HTR-8/SVneo (cell line): ENCODE measurements at places on chromosomes 13 and 19.
A peak's percentile ranks its signal among the peaks of the same experiment; 100 is the strongest.

DNA sequence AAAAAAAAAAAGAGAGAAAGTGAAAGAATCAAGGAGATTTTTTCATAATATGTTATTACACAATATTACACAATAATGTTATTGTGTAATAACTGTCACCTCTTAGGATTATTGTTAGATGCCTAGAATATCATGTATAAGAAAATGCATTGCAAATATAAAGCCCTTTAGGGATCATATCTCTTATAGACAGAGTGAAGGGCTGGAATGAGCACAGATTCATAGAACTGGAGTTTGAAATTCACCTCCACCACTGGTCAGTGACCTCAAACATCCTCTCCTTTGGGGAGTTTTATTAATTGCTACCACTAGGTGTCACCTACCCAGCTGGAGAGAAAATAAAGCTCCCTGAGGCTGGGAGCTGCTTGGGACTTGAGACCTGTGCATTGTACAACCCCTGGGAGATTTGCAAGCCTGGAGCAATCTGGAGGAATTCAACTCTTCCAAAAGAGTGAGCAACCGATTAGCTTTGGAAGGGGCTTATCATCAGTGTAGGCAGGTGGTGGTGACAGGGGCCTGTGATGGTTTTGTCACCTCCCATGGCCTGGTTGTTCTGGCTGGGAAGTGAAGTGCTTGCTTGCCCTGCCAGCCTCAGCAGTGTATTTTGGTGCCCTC, 30.3 kb upstream of the FRY start:
- DNase-seq = peak; percentile 38

- DNase-seq = no peak
Observed at GRCh38 chr13:111013196-111013595, 98.3 kb upstream of the ANKRD10 start.

GRCh38 chr13:26810095-26810494, 49.5 kb upstream of the GPR12 start:
- no peak for DNase-seq

DNA sequence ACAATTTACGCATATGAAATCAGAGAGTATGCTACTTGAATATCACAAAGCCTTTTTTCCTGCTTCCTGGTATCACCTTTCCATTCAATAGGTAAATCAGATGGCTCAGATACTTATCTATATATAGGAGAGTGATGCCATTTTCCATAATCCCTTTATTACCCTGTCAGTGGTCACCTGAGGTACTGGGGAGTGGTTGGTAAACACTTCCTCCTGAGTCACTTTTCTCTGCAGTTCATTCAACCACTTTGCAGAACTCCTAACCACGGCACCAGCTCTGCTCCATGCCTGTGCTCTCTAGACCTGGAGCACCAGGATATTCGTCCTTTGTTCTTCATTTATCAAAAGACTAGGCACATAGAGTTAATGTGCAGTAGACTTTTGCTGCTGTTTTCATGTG, 748.5 kb upstream of the KLHL1 start:
- DNase-seq = no peak

- no peak for DNase-seq
Observed at GRCh38 chr13:19664481-19665230, 31.2 kb downstream of the MPHOSPH8 start.

DNA sequence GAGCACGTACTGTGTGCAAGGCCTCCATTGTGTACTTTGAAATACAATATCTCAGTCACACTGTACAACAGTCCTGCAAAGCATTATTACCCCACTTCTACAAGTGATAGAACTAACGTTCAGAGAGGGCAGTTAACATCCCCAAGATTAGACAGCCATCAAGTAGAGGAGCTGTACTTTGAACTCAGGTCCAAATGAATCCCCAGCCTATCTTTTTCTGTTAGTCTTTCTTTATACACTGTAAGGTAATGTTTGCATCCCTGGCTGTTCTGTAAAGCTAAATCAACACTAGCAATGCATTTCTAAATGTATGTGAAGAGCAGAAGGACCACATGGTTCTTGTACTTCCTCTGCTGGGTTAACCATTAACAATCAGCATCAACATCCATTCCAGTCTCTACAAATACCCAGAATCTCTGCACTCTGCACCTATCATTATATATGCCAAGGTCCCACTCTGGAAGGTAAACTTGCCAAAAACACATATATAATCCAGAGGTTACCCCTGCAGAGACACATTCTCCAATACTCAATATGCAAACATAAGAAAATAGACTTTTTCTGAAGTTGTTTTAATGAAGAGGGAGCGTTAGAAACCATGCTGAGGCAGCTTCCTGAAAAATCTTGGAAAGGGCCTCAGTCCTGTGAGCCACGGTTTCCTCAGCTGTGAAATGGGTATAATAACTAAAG, 182.3 kb downstream of the MZT1 start:
- no peak for DNase-seq

DNA sequence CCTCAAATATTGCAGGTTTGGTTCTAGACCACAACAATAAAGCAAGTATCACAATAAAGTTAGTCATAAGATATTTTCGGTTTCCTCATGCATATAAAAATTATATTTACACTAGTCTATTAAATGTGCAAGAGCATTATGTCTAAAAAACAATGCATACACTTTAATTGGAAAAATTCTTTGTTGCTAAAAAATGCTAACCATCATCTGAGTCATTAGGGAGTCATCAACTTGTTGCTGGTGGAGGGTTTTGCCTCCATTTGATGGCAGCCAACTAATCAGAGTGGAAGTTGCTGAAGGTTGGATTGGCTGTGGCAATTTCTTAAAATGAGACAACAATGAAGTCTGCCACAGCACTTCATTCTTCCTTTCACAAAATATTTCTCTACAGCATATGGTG, 422.3 kb upstream of the GPC6 start:
- DNase-seq = no peak
